Stimulated activated CD8-positive, alpha-beta memory T cell treated with anti-CD3 and anti-CD28 coated beads, Interleukin-15, amount 100 ng/mL, for 48 hours (primary cell): ENCODE measurements at places on chromosomes 6 and 20.

DNA sequence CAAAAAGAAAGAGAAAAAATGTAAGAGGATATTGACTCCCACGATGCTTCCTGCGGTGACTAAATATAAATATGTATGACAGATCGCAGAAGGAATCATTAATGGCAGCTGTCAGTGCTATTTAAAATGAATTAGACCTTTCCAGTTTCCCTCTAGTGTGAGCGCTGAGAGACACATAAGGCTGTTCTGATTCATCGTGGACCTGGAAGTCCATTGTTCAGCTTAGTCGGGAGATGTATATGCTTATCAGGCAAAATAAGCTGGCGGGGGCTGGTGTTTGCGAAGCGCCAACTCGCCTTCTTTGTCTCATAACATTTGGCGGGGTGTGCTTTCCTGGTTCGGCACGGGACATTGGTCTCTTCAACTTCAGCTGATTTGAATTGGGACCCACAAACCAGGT lies 95.4 kb downstream of the CDH4 start:
- DNase-seq = no peak

DNA sequence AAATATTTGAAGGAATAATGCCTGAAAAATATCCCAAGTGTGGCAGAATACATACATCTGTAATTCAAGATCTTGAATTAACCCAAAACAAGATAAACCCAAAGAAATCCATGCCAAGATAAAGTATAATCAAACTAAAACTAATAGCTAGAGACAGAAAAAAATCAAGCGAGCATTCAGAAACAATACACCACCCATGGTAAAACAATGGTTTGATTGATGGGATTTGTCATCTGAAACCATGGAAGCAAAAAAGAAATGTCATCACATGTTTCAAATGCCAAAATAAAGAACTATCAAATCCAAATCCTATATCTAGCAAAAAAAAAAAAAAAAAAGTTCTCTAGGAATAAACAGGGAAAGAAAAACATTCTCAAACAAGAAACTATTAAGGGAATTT lies 5.1 kb upstream of the DEFB127 start:
- DNase-seq = no peak

DNA sequence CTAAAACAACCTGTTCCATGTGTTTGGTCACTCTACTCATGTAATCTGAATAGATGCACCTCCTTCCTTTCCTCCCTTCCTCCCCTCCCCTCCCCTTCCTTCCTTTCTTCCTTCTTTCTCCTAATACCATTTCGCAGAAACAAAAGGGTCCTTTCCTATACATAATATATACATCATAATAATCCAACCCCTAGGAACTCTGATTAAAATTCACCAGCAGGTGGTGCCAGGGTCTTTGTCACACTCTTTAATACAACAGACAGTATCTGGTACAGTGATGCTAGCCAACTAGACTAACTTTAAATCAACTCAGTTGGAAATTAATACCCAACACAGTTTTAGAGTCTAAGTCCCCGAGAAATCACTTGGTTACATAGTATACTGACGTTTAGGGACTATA lies 181.2 kb upstream of the SHLD1 start:
- DNase-seq = no peak

- no peak for DNase-seq
These were observed 365.1 kb upstream of the SOX4 start for GRCh38 chr6:21228411-21228810.

DNA sequence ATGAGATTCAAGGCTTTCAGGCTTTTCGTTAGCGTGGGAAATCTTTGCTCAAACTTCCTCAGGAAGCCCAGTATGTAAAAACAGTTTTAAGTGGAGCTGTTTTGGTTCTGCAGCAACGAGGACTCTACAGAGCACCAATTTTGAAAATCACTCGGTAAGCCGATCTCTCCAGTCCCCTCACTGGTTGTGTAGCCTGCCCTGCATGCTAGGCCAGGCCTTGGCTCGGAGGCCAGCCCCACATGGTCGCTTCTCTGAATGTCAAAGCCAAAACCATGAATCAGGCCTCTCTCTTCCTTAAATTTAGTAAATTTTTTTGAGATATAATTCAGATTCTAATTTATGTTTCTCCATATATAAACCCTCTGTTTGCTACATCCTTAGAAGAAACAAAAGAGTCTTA lies 108.0 kb downstream of the CHD6 start:
- no peak for DNase-seq

GRCh38 chr6:49980898-49981297 lies 11.5 kb upstream of the DEFB113 start:
- DNase-seq = no peak

DNA sequence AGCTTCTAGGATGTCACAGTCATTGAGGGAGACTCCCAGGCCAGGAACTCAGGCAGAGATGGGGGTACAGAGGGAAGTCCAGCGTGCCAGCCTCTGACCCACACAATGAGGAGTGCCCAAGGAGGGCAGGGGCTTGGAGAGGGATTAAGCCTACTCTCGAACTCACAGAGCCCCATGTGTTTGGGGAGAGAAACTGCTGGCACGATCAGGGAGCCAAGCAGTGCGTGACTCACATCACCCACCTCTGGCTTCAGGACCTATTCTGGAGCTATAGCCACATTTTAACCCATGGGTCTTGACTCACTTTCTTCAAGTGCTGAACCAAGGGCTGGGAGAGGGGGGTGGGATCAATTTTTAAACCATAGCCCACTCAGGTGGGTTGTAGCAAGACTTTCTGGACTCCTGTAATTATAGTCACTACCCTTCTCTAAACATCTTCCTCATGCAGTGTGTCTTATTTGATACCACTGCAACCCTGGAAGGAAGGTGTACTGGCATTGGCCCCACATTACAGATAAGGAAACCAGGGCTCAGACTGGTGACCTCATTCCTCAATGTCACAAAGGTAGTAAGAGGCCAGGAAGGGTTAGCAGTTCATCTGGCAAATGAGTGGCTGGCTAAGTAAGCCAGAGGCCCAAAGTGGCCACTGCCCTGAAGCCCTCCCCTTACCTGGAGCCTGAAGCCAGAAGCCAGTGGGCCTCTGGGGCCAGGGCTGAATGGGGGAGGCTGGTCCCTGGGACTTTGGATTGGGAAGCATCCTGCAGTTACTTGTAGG lies 12.0 kb downstream of the FOXP4 start:
- DNase-seq = no peak
